ENCODE measurements at places on chromosomes 7 and 10.

- no peak for DNase-seq
Measured at GRCh38 chr7:152924826-152925411, 165.4 kb downstream of the ACTR3B start.

- no peak for DNase-seq
Measured at GRCh38 chr10:103874730-103875129, 19.4 kb upstream of the SH3PXD2A start.

- DNase-seq, result no peak
Measured at GRCh38 chr7:120933475-120933874, 17.1 kb upstream of the ING3 start.

- DNase-seq, result no peak
Measured at GRCh38 chr10:120806081-120806480, 45.1 kb upstream of the WDR11 start.

DNA sequence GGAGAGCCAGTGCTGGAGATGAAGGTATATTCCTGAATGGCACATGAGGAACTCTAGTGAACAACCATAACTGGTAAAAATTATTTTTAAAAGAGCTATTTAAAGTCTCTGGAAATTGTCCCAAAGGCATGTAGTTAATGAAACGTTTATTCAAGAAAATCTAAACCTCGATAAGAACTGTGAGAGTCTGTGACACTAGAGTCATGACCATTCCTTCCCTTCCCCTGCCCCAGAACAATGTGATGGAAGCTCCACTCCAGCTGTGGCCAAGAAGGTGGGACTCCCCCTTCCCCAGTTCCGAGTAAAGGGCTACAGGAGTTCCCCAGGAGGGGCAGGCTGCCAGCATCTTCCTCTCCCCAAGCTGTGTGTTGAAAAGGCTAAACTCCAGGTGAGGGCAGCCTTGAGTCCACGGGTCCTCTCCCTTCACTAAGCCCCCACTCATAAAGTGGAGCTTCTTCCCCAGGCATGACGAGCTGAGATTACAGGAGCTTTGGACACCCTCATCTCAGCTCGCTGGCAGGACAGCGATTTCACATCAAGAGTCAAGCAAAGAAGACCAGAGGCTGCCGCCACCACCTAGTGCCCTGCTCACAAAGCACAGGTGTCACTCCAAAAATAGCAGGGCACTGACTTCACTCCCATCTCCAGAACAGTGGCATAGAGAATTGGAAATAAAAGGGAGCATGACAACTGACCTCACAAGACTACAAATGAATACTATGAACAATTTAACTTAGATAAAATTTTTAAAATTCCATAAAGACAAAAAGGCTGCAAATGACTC lies 68.5 kb downstream of the NHLRC2 start:
- no peak for DNase-seq

GRCh38 chr7:104723001-104723400 lies 291.0 kb upstream of the KMT2E start:
- DNase-seq, result no peak
